ENCODE measurements at places on chromosomes 1 and 21.

GRCh38 chr1:247738315-247738714 lies at the start of gene OR14K1:
TSS of gene OR14K1 (plus strand) at chr1:247738615. CDS start at chr1:247738615, 0 bp downstream.
- DNase-seq = no peak

DNA sequence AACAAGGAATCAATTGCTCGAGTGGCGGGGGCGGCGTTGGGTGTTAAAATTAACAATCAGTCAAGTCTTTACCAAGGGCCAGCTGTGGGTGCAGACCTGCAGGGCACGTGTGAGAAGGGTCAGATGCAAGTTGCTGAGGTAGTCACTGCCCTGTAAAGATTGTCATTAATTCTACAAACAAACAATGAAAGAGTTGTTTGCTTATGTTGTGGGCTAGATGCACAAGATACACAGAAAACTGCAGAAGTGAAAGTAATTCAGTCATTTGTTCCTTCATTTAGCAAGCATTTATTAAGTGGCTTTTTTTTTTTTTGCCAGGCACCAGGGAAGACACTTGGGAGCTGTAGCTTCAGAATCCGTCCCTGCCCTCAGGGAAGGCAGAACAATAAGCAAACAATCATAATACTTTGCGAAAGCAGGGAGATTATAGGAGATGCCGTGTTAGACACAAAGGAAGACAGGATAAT lies 79.5 kb downstream of the NR5A2 start:
- no peak for DNase-seq

- DNase-seq = no peak
Observed at GRCh38 chr1:41872074-41872473, 46.6 kb downstream of the HIVEP3 start.

DNA sequence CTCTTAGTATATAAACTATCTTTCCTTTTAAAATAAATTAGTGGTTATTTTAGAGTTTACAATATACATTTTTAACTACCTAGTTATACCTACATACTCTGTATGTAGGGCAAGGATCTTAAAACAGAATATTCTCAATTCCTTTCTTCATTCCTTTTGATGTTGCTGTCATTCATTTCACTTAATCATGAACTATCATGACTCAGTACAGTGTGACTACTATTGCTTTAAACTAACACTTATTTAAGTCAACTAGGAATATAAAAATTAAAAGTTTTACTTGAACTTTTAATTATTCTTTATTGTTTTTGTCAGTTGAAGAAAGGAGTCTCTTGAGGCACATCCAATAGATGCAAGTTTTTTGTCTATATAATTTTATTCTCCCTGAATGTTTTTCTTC lies 726.4 kb downstream of the BRINP3 start:
- no peak for DNase-seq

DNA sequence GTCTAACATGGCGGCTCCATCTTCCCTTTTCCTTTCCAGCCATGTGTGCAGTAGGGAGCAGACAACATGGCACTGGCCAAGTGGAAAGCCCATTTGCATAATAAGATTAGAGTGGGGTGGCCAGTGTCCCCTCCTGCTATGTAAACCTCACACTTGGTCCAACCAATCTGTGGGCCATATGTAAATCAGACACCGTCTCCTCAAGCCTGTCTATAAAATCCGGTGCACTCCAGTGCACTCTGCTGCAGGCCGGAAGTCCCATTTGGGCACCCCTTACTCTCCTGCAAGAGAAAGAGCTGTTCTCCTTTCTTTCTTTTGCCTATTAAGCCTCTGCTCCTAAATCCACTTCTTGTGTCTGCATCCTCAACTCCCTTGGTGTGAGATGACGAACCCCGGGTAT lies 44.1 kb downstream of the OLFML3 start:
- no peak for DNase-seq

Measured in femur (tissue), 1 donor.